ENCODE measurements at places on chromosomes 6 and 20.

DNA sequence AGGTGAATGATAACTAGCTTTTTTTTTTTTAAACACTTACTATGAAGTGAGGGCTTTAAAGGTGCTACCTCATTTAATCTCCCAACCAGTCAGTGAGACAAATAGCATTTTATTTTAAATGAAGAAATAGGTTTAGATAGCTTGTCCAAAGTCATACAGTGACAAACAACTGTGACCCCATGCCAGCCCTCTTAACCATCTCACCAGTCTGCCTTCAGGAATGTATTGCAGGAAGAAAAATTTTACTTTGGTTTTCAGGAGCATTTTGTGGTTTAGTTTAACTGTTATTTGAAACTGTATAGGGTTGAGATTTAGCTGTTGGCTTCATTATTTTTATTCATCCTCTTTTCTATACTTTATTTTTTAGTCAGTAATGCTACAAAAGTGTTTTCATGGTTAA lies 18.6 kb downstream of the DSE start:
- no peak for DNase-seq

DNA sequence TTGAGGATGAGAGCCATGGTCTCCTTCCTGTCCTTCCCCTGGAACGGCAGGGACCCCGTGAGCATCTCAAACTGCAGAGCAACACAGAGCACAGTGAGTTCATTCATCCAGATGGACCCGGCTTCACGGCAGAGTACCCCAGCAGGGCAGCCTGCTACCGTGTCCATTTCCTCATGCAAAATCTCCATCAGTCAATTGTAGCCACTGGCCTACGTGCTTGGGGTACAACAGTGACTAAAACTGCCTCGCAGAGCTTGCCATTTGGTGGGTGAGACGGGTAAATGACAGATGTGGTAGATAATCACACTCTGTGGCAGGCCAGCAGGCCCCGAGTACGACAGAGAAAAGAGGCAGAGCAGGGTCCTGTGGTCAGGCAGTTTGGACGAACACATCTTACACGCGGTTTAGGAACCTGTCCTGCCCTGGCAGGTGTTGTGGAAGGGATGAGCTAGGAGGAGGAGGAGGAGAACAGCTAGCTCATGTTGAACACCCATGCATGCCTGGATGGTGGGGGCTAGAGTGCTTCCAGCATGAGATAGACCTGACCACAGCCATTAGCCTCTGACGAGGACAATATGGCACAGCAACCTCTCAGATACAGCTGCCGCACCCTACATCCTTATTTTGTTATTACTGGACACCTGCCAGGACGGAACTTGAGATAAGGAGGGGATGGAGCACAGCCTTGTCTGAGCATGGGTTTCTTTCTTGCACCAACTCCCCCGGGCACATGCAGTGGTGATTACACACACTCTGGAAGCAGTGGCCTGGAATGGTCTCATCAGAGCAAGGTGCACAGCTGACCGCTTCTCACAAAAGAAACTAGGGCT lies 95.6 kb downstream of the RAMACL start:
- DNase-seq = no peak

DNA sequence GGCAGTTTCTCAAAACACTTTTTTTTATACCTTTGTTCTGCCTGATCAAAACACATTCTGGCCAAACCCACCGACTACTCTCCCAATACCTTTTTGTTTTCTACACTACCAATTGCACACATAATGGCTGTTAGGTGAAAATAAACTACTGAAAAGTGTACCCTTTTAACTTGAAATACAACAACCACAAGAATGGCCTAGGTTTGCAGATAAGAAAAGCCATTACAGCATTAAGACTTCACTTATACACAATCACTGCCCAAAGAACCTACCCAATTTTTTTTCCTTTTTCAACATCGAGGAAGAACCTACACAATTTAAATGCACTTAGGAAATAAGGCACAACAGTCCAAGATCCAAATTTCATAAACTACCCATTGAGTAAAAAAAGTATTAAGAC lies 1.8 kb downstream of the SEC63 start:
- DNase-seq = no peak

GRCh38 chr6:84062519-84063154 lies 29.1 kb downstream of the MRAP2 start:
- DNase-seq = no peak

DNA sequence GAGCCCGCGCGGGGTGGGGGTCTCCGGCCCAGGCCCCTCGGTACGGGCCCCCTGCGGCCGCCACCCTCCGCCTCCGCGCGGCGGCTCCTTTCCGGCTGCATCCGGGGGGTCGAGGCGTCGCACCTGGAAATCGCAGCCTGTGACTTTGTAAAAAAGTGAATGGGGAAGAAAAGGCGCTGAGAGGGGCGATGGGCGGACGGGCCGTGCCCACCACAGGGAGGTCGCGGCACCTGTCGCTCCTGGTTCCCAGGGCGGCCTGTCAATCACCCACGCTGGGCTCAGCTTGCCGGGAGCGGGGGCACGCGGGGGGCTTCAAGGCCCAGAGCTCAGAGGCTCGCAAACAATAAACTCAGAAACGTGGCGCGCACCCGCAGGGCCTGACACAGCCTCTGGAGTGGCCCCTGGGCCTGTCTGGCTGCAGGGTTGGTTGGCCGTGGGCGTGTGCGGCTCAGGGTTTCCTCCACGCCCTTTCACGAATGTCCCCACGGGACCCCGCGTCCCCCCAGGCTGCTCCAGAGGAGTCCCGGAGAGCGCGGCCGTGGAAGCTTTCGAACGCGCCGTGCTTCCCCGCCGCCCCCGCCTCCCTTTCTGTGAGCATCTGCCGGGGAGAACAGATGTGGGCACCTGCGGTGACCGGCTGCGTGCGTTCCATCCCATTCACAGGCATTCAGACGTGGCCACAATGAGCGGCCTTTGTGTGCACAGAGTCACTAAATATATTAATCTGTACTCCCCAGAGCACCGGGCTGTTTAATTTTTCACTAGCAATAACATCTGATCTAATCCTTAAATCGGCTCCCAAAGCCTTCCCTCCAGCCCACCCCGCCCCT lies 6.1 kb upstream of the DLL1 start:
- no peak for DNase-seq

DNA sequence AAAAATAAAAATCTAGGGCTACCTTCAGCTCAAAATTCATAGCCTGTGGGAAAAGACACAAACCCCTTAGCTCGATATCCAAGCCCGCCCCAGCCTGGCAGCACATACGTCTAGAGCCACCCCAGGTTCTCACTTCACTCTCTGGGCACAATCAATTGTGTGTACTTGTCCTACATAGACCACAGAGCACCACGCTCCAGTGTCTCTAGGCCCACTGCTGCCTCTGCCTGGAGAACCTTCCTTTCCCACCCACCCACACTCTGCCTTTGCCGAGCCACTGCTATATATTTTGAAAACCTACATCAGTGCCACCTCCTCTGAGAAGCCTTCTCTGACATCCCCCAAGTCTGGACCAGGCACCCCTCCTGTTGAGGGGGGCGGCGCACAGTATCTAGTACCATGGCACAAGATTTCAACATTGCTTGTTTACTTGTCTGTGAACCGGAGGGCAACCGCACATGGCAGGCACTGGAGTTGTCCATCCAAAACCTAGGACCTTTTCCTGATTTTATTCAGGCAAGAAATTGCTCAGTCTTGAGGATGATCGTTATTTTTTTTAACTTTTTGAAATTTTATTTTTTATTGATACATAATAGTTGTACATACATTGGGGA lies 141.5 kb downstream of the UNC5CL start:
- no peak for DNase-seq

GRCh38 chr6:43123461-43124314 lies 47.4 kb upstream of the SRF start:
- no peak for DNase-seq

DNA sequence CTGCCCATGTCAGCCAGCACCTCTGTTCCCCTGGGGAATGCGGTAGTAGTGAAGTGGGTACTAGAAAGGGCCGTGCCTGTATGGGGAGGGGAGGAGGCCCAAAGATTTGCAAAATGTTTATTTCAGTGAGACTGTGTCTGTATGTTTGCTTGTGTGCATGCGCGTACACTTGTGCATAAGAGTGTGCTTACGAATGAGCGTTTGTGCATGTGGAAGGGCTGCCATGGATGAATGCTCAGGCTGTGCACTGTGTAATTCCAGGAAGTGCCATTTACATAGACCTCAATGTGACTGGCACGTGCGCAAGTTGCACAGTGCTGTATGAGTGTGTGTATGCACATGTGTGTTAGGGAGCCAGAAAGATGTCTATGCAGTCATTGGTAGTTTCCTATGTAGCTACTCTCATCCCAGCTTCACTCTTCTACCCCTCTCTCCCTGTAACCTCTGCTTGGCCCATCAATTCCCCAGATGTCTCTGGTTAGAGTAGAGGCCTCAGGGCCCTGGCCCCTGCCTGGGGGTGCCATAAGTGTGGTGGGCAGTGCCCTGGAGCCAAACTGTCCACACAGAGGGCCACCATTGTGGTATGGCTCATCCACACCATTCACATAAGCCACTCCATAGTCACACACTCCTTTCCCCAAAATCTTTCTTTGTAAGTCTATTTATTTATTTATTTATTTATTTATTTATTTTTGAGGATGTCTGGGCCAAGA lies 26.8 kb upstream of the SLC22A7 start:
- no peak for DNase-seq

- DNase-seq = no peak
Observed at GRCh38 chr6:20233007-20233730, 20.9 kb upstream of the MBOAT1 start.

DNA sequence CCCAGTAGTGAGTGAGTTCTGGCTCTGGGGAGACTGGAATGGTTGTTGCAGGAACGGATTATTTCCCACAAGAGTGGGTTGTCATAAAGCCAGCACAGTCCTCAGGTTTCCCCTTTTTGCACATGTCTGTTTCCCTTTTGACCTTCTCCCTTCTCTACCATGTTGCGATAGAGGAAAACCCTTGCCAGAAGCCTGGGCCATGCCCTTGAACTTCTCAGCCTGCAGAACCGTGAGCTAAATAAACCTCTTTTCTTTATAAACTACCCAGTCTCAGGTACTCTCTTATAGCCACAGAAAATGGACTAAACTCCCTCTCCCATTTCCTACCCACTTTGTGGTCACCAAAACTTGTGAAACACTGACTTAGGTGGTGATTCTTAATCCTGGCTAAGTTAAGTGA lies 7.2 kb upstream of the PPP1R16B start:
- DNase-seq = no peak

DNA sequence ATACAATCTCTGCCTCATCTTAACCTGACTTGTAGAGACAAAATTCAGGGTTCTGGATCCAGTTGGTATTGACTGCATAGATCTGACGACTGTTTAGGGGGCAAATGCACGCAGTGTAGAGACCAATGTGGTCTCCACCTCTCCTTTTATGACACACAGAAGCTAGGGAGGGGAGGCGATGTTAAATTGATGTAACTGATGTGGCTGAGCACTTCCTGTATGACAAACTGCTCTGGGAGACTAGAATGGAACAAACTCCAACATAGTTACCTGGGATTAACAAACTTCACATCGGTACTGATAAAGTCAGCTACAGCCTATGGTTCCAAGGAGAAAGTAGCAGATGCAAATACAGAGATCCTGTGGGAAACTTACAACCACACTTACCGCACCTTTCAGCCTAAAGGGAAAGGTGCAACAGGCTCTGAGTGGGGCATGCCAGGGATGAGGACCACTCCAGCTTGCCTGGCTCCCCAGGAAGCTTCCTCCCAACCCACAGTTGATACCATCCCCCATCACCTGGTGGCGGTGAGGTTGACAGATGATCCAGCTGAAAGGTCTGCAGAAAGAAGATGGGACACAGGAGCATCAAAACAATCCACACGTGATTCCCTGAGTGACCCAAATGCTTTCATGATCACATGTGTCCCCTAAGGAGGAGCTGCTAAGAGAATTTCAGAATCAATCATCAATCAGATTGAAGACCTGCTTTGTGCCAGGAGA lies 60.6 kb upstream of the MRPS10 start:
- no peak for DNase-seq
